Activated T-cell treated with anti-CD3 and anti-CD28 coated beads, Interleukin-2, amount 50 U/mL, for 4 hours (primary cell): ENCODE measurements at places on chromosomes 6 and 20.

GRCh38 chr20:9955646-9956045, 79.1 kb upstream of the ANKEF1 start:
- no peak for DNase-seq

DNA sequence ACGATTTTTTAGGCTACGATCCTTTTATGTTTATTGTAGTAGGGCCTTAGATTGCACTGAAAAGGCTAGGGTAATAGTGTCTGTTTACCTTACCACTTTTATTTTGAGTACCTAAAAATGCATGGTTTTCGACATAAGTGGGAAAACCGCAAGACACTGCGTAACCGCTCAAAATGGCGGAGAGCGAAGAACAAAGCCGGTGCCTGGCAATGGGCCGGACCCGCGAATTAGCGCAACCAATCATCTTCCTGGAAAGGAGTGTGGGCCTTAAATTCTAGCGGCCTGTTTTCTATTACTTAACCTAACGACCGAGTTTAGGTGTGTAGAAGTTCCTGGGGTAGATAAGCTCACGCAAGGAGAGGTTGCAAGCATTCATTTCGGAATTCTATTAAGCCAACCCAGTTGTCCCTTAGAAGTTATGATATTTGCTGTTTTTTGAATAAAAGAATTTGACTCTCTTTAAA, 118.0 kb downstream of the HFE start:
- DNase-seq, result peak; percentile 72

- DNase-seq, result no peak
Measured at GRCh38 chr6:75149240-75149639, 56.6 kb downstream of the COL12A1 start.

- DNase-seq, result no peak
Measured at GRCh38 chr6:156256161-156256560, 521.0 kb upstream of the ARID1B start.

DNA sequence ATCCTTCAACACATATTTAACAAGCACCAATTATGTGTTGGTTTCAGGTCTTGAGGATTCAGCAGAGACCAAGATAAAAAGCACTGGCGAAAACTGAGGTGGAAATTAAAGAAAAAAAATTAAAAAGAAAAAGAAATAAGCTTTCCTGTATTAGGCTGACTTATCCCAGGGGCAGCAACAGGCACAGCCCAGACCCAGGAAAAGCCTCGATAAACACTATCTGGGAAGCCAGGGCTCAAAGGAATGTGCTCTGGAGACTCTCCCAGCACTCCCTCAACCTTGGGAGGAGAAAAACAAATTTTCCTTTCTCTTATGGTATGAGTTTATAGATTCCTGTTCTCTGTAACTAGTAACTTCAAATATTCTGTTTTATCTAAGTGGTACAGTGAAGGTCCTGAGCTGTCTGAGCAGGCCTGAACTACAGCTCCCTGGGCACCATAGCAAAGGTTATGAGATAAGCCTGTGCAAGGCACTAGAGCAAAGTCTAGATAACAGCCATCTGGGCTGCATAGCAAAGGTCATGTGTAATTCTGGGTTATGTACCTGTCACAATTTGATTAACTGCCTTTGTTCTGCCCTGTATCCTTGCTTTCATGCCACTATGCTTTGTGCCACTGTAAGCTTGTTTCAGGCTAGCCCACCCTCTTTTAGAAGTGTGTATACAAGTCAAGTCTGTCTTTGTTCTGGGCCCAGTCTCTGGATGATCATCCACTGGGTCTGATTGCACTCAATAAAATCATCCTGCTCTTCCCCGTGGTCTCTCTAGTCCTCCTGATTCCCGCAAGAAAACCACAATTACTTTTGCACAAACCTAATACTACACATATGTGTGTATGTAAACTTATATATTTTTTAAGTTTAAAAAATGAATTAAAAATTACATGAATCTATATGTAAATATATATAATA, 54.0 kb downstream of the IL22RA2 start:
- DNase-seq, result no peak

- DNase-seq, result no peak
Measured at GRCh38 chr6:113809826-113810225, 47.3 kb upstream of the MARCKS start.
